ENCODE measurements at places on chromosomes 4 and X. TPM values are rescaled to one million over a fixed set of nuclear protein-coding genes. Genes with fewer than 3 reads are reported as not detected.

Gene GIMD1
- not detected for total RNA-seq

Gene ATOH1
- not detected for total RNA-seq

Gene IL2RG
- total RNA-seq = not detected

Gene SSX1
- 1.0 TPM for total RNA-seq

Gene NLGN3
- 0.24 TPM for total RNA-seq
